WTC11 (cell line): ENCODE measurements at places on chromosomes 12 and 14. TPM values are rescaled to one million over a fixed set of nuclear protein-coding genes. Genes with fewer than 3 reads are reported as not detected.

The IL26 gene
- not detected in 3 replicates for total RNA-seq

The ADCY4 gene
- 0.96 to 2.4 TPM (median 1.1 TPM) in 3 replicates for total RNA-seq

The MFAP5 gene
- 0.69 to 0.96 TPM in 2 of 3 replicates, not detected in the other for total RNA-seq

GRCh38 chr14:95326987-95327386 is 7.3 kb upstream of the CLMN start:
- no peak for DNase-seq

The SLC25A21 gene
- 3.8 to 8.2 TPM (median 6.0 TPM) in 3 replicates for total RNA-seq
